ENCODE measurements at places on chromosomes 7 and 10.
A peak's percentile ranks its signal among the peaks of the same experiment; 100 is the strongest.

- DNase-seq = no peak
Observed at GRCh38 chr10:104037261-104037951, 48.3 kb downstream of the COL17A1 start.

- DNase-seq = no peak
Observed at GRCh38 chr7:97020996-97021746, 3.5 kb downstream of the DLX5 start.

- no peak for DNase-seq
Observed at GRCh38 chr7:72058579-72058978, 353.6 kb downstream of the CALN1 start.

GRCh38 chr10:125083576-125083920, 76.8 kb downstream of the CTBP2 start:
- peak; percentile 58 for DNase-seq

DNA sequence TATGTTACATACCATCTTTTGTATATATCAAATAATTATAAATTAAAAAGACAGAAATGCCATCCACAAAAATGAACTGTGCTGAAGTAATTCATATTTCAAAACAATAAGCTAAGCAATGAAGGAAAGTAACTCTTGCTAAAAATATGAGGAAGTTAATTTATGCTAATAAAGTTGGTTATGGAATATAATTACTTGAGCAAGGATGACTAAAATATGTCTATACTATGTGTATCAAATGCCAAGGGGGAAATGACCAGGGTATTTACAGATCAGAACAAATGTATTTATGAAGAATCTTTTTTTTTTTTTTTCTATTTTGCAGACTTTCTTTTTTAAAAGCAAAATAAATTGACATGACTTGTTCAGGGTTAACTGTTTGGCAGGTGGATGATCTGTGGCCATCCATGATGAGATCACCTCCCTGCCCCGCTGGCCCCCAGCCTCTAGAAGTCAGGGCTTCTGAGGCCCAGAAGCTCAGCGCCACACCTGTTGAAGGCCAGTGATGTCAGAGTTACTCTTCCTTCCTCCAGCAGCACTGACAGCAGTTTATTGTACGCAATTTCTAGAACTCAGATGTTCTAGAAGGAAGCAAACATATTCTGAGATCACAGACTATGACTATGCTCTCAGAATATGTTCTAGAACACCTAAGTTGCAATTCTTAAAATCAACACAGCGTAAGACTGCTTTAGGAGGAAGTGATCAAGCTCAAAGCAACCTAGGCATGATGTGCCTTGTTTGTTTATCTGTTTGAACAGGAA, 196.1 kb upstream of the KLF14 start:
- DNase-seq = no peak

GRCh38 chr10:49550563-49550962, 11.6 kb upstream of the ERCC6 start:
- peak; percentile 63 for DNase-seq

GRCh38 chr10:3606309-3606708, 178.7 kb downstream of the KLF6 start:
- DNase-seq = no peak

- DNase-seq = no peak
Observed at GRCh38 chr10:120588311-120588710, 131.3 kb downstream of the PLPP4 start.

DNA sequence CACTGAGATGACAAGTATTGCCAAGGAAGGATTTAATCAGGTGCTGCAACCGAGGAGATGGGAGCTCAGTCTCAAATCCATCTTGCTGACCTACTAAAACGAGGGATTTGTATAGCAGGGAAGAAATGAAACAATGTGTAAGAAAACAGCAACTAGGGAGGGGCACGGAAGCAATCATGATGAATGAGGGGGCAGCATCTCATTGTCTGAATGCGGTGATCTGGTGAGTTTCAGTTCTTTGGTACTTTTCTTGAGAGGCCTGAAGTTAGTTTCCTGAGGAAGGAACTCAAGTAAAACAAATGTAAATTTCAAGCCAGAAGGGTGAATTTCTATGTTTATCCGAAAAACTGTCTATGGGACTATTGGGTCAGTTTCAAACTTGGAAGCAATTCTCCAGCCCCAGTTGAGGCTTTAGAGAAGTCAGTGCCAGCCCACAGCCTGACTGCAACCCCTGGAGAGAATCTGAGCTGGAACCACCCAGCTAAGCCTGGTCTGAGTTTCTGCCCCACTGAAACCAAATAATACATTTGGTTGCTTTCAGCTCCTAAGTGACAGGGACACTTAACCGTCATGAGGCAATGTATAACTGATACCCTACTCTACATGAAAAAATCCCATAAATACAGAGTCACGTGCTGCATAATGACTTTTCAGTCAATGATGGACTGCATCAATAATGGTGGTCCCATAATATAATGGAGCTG, 45.8 kb upstream of the TNS3 start:
- DNase-seq = no peak

GRCh38 chr10:129602938-129603535, 136.0 kb downstream of the MGMT start:
- no peak for DNase-seq

DNA sequence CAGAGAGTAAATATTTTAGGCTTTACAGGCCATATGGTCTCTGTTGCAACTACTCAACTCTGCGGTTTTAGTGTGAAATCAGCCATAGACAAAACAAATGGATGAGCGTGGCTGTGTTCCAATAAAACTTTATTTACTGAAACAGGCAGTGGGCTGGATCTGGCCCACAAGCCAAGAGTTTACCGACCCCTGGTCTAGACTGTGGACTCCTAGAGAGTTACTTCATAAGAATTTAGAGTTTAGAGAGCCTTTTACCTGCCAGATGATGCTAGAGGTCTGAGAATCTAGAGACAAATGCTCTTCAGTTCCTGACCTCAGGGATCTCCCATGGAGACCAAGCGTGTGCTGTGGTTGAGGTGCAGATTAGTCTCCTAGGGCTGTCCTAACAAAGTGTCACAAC, 174.8 kb downstream of the PTEN start:
- DNase-seq = peak; percentile 96

GRCh38 chr7:531777-532176, 12.1 kb upstream of the PDGFA start:
- no peak for DNase-seq

DNA sequence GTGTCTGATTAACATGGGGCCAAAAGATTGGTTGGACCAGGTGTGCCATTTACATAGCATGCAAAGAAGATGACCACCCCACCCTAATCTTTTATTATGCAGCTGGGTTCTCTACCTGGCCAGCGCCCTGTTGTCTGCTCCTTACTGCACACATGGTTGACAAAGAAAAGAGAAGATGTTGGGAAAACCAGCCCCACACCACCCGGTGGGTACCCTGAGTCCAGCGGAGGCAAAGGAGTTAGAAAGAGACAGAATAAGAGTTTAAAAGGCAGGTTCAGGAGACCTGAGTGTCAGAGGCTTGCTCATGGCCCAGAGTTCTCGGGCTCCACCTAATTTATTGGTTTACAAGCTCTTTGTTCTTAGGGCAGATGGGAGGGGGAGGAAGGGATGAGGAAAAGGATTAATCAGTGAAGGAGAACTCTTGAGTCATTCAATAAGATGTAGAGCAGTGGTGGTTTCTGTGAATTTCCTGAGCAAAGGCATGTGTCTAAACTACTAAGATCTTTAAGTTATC, 24.1 kb upstream of the ABCA13 start:
- DNase-seq = no peak

DNA sequence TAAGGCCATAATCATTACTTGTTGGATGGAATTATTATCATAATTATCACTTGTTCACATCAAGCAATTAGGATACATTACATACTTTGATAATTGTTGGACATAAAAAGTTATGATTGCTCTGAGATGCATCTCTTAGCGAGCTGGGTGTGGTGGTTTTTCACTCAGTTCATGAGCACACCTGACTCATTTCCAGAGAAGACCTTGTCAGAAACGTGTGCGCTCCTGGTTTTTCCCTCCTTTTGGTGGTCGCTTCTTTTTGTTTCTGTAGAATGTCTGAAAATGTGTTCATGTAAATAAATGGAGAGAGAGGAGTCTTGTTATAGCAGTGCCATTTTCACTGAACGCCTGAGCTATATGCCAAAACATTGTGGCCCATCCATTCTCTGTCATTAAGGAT, 141.3 kb downstream of the PAXIP1 start:
- DNase-seq = no peak

DNA sequence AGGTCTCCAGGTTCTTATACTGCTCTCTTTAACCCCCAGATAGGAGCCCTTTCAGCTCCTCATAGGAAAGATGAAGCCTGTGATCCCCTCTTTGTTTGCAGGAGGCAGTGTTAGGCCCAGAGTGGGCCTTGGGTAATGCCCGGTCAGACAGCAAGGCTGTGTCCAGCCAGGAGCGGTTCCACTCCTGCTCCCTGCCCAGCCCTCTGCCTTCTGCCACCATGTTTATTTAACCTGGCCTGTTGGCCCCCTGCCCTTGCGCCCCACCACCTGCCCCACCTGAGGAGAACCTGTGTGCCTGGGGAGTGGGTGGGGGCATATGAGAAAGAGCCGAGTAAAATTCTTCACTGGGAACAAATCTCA, 24.3 kb downstream of the CDH23 start:
- DNase-seq = no peak

- peak; percentile 77 for DNase-seq
Observed at GRCh38 chr7:33761449-33762080, 143.8 kb upstream of the BMPER start.

- DNase-seq = no peak
Observed at GRCh38 chr7:73304071-73304470, 4.6 kb downstream of the NSUN5 start.

DNA sequence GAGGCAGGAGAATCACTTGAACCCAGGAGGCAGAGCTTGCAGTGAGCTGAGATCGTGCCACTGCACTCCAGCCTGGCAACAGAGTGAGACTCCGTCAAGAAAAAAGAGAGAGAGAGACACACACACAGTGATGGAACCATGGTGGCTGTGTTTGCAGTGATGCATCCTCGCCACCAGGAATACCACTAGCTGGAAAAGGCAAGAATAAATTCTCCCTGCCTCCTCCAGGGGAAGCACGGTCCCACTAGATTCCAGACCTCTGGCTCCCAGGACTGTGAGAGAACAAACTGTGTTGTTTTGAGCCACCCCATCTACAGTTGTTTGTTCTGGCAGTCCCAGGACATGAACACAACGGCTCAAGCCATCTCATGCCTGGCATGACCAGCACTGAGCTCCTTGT, 320.3 kb upstream of the FOXK1 start:
- DNase-seq = no peak

DNA sequence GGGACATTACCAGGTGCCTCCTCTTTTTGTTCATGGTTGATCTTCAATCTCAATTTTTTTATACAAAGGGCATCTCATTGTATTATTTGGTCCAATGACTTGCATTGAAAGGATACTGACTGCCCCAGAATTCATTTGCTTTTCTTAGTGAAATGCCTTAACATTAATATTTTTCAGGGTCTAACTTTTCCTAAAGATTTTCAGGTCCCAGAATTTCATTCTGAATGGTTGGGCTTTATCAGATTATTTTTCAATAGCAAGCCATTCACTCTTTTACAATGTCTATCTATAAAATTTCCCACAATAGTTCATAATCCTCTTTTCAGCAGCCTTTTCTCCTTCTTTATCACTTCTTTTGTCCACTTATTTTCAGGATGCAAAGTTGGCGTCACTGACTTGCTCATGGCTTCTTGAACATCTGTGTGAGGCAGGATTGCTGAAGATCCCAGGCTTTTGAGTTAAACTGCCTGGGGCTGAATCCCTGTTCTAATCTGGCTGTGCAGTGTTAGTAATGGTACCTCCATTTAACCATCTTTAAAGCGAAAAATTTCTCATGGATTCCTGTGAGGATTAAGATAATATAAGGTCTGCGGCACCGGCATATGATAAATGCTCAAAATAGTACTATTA, 131.7 kb upstream of the HDAC9 start:
- no peak for DNase-seq

- DNase-seq = no peak
Observed at GRCh38 chr10:110091830-110092229, 84.0 kb downstream of the ADD3 start.

- DNase-seq = no peak
Observed at GRCh38 chr10:77016278-77016815, 621.3 kb downstream of the KCNMA1 start.

- peak; percentile 64 for DNase-seq
Observed at GRCh38 chr7:151248346-151249033, at the start of gene SMARCD3. Gene SMARCD3, minus strand, starts transcription at chr7:151248694. Its CDS starts 132 bp downstream, at chr7:151248562.

DNA sequence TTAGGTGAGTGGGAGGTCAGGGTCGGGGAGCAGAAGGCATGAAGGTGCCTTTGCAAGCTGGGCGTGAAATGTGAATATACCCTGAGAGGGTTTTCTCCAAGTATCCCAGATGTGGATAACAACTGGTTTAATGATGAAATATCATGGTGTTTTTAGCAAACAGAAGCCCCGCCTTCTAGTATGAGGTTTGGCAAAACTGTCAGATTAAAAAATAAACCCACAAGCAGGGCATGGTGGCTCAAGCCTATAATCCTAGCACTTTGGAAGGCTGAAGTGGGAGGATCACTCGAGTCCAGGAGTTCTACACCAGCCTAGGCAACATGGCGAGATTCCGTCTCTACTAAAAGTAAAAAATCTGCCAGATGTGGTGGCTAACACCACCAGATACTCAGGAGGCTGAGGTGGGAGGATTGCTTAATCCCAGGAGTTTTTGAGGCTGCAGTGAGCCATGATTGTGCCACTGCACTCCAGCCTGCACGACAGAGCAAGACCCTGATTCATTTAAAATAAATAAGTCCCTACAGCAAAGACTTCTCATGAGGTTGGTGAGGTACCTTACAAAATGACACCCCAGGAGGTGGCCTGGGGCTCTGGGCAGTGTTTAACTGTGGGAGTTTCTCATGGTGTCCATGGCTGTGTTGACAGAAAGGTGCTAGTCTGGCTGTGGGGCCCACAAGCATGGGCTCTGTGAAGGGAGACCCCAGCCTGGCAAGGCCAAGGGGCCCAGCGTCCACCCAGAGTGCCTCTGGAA, 6.7 kb upstream of the PWWP2B start:
- peak; percentile 26 for DNase-seq

- DNase-seq = peak; percentile 69
Observed at GRCh38 chr7:22597844-22598243, 97.9 kb upstream of the STEAP1B start.

Data from fibroblast of upper back skin (primary cell).